GM23248 (cell line): ENCODE measurements at places on chromosomes 13 and 19.

- peak; percentile 25 for DNase-seq
Observed at GRCh38 chr19:7636691-7637373, at the start of gene STXBP2. Gene STXBP2 (plus strand): TSS chr19:7637110. CDS start chr19:7637150, 40 bp downstream.

DNA sequence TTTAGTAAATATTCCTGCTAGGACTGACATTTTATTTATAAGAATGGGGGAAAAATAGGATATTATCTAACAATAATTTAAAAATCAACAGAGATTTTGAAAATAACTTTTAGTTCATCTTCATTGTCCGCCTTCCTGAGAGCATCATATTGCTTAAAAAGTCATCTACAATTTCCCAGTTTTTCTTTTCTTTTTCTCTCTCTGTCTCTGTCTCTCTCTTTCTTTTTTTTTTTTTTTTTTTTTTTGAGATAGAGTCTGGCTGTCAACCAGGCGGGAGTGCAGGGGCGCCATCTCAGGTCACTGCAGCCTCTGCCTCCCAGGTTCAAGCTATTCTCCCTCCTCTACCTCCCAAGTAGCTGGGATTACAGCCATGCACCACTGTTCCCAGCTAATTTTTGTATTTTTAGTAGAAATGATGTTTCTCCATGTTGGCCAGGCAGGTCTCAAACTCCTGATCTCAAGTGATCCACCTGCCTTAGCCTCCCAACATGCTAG lies 276.3 kb downstream of the DACH1 start:
- no peak for DNase-seq

- DNase-seq = peak; percentile 69
Observed at GRCh38 chr13:50126993-50127725, 111.9 kb downstream of the KCNRG start.

GRCh38 chr19:17049711-17050280 lies 23.2 kb upstream of the CPAMD8 start:
- DNase-seq = peak; percentile 79

- DNase-seq = no peak
Observed at GRCh38 chr13:62964522-62964921, 1548.9 kb upstream of the PCDH20 start.

DNA sequence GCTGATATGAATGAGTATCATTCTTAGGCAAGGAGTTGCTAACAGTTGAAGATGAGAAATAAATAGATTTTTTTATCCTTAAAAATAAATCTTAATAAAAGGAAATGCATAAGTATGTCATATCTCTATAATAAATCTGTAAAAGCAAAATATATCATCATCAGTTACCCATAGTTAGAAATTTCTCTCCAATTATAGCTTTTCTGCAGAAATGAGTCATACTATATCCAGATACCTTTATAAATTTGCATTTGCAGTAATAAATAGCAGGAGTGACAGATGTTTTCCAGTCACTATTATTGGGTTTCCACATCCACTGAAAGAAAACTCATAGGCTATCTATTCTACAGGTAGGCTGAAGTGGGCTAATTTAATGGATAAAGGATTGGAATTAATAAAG lies 829.8 kb downstream of the PCDH9 start:
- DNase-seq = no peak

DNA sequence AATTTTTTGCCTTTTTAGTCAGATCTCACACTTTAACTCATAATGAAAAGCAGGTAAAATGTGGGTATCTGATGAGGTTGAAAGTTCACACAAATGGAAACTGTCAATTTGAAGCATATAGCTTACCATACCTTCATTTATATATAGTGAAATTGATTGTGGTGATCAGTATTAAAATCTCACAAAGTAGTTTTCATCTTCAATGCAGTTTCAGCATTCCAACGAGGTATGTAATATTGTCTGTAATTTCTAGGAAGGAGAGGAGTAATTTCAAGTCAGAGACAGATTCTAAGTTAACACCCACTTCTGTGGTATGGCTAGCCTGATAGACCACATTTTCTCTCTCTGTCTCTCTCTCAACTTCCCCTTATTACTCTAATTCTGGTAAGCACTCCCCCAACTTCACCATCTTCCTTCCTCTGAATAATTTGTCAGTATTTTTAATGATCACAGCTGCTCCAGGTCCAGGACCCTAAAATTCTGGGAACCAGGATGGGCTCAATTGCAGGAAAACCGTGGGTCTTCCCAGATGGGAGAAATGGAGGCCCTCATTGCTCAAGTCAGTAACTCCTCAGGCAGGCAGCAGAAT lies 455.7 kb downstream of the FGF9 start:
- DNase-seq = no peak

- DNase-seq = no peak
Observed at GRCh38 chr13:40410315-40410714, 256.1 kb downstream of the FOXO1 start.

DNA sequence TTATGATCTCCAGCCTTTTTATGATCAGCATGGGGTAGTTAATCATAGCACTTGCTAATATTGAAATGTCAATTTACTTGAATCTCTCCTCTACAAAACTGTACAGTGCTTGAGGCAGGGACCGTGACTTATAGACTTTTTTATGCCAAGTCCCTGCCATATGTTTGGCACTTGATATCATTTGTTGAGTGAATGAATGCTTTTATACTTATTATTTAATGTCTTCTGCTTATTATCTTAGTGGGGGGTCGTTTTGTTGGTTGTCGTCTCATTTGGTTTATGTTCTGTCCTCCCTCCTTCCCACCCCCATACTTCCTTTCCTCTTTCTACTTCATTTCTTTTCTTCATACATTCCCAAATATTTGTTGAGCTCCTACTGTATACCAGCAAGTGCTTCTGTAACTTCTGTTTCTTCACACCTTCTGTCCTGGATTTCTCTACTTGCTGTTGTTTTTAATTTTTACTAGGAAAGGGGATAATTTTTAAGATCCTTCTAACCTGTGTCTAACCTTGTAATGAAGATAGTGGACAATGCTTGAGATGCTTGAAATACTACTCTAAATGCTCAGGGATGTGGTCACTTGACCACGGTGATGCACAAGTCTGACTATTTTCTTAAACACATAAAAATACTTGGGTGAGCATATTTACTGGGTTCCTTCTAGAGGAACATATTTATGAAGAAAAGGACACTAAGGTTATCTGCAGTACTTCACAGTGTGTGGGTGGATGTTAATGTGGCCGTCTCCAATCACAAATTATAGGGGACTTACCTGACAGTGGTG lies 223.8 kb downstream of the TDRD3 start:
- DNase-seq = peak; percentile 32

DNA sequence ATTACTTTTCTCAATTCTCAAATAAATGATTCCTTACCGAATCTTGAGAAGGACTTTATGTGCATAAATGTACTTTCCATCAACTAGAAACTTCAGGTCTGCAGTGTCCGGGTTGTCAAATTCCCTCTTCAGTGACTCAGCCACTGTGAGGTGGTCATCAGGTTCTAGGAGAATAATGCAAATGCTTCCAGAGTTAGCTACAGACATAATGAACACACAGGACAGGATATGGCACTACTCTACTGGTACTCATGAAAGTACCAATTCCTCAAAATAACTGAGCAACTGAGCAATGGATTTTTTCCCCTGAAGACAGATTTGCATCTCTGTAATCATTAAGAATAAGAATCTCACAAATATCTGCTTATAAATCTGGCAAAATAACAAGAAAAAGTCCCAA lies 31.2 kb downstream of the RCBTB2 start:
- DNase-seq = no peak

GRCh38 chr13:78420814-78421213 lies 182.5 kb downstream of the POU4F1 start:
- no peak for DNase-seq

GRCh38 chr13:43180837-43181236 lies 157.5 kb downstream of the DNAJC15 start:
- no peak for DNase-seq

DNA sequence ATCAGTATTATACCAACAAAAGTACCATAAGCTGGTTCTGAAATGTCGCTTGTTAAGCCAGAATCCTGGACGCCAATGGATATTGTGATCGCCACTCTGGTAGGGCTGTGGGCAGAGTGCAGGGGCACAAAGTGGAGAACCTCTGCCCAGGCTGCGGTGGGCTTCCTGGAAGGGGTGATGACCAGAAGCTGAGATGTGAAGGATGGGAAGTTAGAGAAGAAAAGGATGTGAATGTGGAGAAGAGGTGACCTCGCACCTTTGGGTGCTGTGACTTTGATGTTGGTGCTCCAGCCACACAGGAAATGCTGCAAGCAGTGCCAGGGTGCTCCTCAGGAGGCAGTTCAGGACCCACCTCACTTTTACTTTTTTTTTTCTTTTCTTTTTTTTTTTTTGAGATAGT lies 207.9 kb upstream of the MAB21L1 start:
- DNase-seq = no peak

GRCh38 chr13:49419276-49419675 lies 24.6 kb downstream of the CAB39L start:
- peak; percentile 59 for DNase-seq

DNA sequence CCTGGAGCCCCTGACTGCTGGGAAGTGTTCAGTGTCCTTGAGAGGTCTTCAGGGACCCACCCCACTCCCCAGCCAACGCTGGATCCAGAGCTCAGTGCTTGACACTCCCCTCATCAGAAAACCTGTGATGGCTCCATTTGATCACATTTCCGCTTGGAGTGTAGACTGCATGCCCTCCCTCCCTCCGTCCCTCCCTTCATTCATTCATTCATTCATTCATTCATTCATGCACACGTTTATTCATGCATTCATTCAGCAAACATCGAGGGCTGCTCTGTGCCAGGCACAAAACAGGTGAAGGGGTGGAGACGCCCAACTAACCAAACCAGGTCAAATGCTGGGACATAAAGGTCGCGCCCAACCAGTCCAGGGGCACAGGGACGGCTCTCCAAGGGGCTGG lies 13.7 kb downstream of the PGLS start:
- no peak for DNase-seq

DNA sequence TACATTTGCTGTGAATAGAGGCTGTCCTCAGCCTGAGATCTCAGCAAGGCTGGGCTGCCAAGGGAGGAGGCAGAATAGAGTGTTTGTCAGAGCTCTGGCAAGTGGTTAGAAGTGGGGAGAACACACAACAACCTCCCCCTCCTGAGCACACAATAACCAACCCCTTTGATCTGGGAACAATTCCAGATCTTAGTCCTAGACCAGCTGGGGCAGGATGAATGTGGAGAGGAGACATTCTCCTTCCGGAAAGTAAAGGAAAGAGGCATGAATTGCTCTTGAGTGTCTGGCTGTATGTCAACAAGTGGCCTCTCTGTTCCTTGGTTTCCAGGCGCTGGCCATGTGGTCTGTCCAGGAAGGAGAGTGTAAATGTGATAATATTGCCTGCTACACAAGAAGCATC lies 114.9 kb upstream of the TMTC4 start:
- peak; percentile 5 for DNase-seq

GRCh38 chr19:39408392-39409207 lies 2.0 kb downstream of the ZFP36 start:
- peak; percentile 68 for DNase-seq

- DNase-seq = no peak
Observed at GRCh38 chr13:35744144-35744543, 267.7 kb upstream of the MAB21L1 start.

GRCh38 chr19:51002542-51003311 lies 1.3 kb upstream of the KLK8 start:
- peak; percentile 27 for DNase-seq

GRCh38 chr19:6963937-6964336 lies 57.3 kb downstream of the MBD3L2B start:
- DNase-seq = no peak

DNA sequence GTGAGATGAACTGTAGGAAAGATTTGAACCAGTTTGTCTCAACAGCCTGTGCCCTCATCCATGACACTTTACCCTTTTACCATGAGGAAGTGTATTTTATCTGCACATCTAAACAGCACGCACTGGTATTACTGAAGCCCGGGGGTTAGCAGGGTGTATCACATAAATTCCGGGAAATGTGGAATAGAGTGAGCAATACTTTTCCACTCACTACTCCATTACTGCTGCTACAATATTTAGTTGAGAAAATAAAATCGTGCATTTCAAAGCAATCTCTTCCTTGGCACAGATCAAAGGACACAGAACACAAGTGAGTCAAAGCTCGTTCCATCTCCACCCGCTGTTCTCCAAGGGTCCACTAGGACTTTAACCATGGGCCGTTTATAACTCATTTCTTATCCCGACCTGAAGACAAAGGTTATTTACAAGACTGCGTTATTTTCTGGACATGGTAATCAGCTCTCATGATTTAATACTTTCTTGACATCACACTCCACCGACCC lies 35.2 kb downstream of the STK24 start:
- peak; percentile 63 for DNase-seq

- no peak for DNase-seq
Observed at GRCh38 chr13:19181621-19182485, at the start of gene TUBA3C. Gene TUBA3C (minus strand): TSS chr13:19181824. CDS start chr13:19181747, 77 bp downstream.

DNA sequence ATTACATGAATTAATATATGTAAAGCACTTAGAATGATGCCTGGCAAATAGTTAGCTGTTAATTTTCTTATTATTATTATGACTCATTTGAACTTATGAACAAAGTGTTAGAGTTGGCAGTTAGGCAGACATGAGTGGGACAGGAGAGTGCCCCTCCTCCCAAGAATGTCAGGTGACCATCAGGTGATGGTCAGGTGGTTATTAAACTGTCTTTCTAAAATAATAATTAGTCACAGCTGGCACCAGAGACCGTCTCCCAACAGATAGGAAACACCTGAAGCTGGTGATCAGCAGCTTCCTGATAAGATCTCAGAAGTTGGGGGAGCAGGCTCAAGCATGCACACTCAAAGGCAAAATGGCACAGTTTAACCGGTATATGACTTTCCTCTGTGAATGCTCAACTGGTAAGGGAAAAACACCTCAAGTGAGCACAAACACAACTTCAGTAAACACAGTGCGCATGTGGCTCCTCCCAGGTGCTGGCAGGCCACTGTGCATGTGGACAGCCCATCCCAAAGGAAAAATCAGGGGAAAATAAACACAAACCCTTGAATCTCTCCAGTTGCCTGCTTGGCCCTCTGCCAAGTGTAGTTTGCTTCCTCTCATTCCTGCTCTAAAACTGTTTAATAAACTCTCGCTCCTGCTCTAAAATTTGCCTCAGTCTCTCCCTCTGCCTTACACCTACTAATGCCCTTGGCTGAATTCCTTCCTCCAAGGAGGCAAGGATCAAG lies 54.0 kb downstream of the FLT1 start:
- no peak for DNase-seq

- no peak for DNase-seq
Observed at GRCh38 chr19:32063601-32064000, 281.8 kb upstream of the ZNF507 start.

- peak; percentile 34 for DNase-seq
Observed at GRCh38 chr13:107124129-107124718, 556.3 kb upstream of the ARGLU1 start.

DNA sequence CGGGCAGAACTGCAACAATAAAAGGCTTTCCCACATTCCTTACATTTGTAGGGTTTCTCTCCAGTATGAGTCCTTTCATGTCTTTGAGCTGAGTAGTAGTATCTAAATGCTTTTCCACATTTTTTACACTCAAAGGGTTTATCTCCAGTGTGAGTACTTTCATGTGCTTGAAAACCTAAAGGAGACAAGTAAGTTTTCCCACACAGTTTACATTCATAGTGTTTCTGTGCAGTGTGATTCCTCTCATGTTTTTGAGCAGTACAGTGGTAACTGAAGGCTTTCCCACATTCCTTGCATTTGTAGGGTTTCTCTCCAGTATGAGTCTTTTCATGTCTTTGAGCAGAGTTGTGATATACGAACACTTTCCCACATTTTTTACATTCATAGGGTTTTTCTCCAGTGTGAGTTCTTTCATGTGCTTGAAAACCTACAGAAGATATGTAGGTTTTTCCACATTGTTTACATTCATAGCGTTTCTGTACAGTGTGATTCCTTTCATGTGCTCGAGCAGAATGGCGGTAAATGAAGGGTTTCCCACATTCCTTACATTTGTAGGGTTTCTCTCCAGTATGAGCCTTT lies 47.0 kb downstream of the ZNF44 start:
- DNase-seq = peak; percentile 4
